NCI-H1105 treated with DMSO at 0.1 percent for 48 hours (cell line): ENCODE measurements at places on chromosomes 3 and 15.

DNA sequence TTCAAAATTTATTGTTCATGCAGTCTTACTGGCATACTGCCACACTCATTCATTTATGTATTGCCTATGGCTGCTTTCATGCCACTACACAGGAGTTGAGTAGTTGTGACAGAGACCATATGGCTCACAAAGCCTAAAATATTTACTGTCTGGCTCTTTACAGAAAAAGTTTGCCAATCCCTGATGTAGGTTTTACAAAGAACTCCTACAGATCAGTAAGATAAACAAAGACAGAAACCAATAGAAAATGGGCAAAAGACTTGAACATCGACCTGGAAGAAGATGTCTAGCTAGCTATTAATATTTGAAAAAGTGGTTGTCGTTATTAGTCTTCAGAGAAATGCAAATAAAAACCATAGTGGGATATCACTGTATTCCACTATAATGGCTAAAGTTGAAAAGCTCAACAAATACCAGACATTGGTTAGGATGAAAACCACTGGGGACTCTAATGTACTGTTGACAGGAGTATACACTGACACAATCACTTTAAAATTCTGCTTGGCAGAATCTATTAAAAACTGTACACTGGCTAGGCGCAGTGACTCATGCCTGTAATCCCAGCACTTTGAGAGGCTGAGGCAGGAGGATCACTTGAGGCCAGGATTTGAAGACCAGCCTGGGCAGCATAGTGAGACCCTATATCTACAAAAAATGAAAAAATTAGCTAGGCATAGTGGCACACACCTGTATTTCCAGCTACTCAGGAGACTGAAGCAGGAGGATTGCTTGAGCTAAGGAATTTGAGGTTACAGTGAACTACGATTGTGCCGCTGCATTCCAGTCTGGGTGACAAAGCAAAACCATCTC, 87.7 kb downstream of the NEO1 start:
- DNase-seq = no peak

DNA sequence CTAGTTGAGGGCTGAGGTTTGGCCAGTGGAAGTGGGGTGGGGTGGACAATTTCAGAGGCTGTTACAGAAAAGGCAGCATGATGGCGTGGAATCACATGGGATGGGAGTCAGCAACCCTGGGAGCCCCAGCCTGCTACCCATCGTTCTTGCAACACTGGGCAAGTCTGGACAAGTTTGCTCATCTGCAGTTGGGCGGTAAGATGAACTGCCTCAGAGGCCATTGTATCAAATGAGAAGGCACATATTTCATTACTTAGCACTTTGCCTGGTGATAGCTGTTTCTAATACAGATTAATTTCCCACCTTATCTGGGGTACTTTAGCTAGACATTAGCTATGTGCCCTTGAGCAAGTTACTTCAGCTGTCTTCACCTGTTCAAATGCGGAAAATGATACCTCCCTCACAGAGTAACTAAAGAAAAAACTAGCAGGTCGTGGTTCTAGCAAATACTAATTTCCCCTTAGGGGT, 248.9 kb downstream of the THSD4 start:
- DNase-seq = peak; percentile 89

GRCh38 chr15:77611767-77612166, 20.9 kb downstream of the LINGO1 start:
- DNase-seq = no peak

GRCh38 chr3:66425032-66425431, 75.8 kb downstream of the LRIG1 start:
- no peak for DNase-seq

- no peak for DNase-seq
These were observed 35.2 kb upstream of the RFTN1 start for GRCh38 chr3:16548721-16549120.

DNA sequence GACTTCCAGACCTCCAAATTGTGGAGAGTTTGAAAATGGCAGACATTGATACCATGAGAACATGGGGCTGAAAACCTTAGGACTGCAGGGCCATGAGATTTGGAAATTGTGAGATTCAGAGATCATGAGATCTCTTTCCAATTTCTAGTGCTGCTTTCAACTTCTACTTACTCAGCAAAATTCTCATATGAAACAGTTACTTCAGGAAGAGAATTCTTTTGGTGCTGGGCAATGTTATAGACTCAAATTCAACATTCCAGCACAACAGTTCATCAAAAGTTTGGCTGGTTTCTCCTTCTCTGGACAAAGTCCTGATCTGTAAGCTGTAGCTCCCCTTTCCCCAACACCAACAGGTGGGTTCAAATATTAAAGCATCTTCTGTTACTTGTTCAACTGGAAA, 506.9 kb upstream of the NECTIN3 start:
- no peak for DNase-seq

DNA sequence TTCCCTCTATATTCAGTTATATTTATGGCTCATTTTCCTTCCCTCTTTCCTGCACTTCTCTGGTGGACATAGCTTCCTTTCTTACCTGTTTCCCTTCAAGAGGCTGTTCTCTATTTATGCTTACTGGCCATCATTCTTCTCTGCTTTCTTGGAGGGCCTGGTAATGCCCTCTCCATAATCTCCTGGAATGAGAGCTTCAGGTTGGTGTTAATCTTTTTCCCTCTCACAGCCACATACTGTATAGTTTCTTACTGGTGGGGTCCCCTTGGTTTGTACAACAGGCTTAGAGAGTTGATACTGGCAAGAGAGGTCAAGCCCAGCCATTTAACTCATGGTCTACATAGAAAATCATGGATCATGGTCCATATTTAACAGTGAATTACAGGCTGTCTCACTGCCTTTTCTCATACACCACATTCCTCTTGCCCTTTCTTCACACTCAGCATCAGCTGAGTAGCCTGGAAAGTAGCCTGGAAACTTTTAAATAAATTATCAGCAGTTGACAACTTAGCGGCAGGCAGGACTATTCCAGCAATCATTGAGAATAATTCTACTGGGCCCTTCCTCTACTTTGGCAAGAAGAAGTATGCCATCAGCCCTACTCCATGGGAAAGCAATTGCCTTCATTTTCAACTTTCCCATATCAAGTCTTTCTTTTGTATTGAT, 38.0 kb upstream of the DPH6 start:
- no peak for DNase-seq

- DNase-seq = no peak
These were observed 84.1 kb downstream of the AAGAB start for GRCh38 chr15:67170143-67170925.
